ENCODE measurements at places on chromosomes 3 and 15. TPM values are rescaled to one million over a fixed set of nuclear protein-coding genes. Genes with fewer than 3 reads are reported as not detected.

Gene GATM
- 7.6 TPM for total RNA-seq

Gene FSTL1
- 9.2 TPM for total RNA-seq

Gene A4GNT
- not detected for total RNA-seq

Gene ADAMTS9
- total RNA-seq, result 0.05 TPM

Gene CX3CR1
- not detected for total RNA-seq

Gene RASGRP1
- 0.51 TPM for total RNA-seq

Gene SEMA3B
- total RNA-seq, result 1.4 TPM

Gene CHAC1
- 15.5 TPM for total RNA-seq

Gene DUOXA2
- not detected for total RNA-seq

Gene GRK7
- 0.10 TPM for total RNA-seq

Gene FGF12
- total RNA-seq, result 0.51 TPM

Gene SERPINI2
- not detected for total RNA-seq

Gene DNAJB11
- total RNA-seq, result 87.9 TPM

Gene ADCY5
- total RNA-seq, result 1.4 TPM

Gene DPPA2
- not detected for total RNA-seq

Gene SOX14
- total RNA-seq, result not detected

Gene CHDH
- 24.1 TPM for total RNA-seq

Gene STARD9
- 13.4 TPM for total RNA-seq

Gene BFSP2
- 0.67 TPM for total RNA-seq

Gene SPESP1
- total RNA-seq, result not detected

Gene CMTM7
- 43.5 TPM for total RNA-seq

Gene PLA2G4E
- not detected for total RNA-seq

Gene PLSCR2
- 0.54 TPM for total RNA-seq

Gene NLGN1
- 0.85 TPM for total RNA-seq

Gene TMOD2
- total RNA-seq, result 1.7 TPM

Gene LIPH
- 19.9 TPM for total RNA-seq

Gene TTLL13
- 0.39 TPM for total RNA-seq

Gene AGBL1
- not detected for total RNA-seq

Gene CPEB1
- 19.5 TPM for total RNA-seq

Gene THRB
- total RNA-seq, result 3.9 TPM

Gene LRRC49
- total RNA-seq, result 8.3 TPM

Gene CCDC54
- total RNA-seq, result not detected

Gene SNTN
- total RNA-seq, result not detected

Gene ITPKA
- 6.3 TPM for total RNA-seq

Measured in Panc1 (cell line).